Fibroblast of skin of left biceps (primary cell): ENCODE measurements at places on chromosomes 4 and X.

- peak; percentile 61 for DNase-seq
Measured at GRCh38 chr4:121139533-121140222, 24.4 kb downstream of the TNIP3 start.

- no peak for DNase-seq
Measured at GRCh38 chr4:6282314-6282771, 12.7 kb downstream of the WFS1 start.

GRCh38 chr4:119113033-119113655 lies 22.5 kb upstream of the MYOZ2 start:
- peak; percentile 81 for DNase-seq

- no peak for DNase-seq
Measured at GRCh38 chrX:95318882-95319281, 1365.8 kb upstream of the DIAPH2 start.

DNA sequence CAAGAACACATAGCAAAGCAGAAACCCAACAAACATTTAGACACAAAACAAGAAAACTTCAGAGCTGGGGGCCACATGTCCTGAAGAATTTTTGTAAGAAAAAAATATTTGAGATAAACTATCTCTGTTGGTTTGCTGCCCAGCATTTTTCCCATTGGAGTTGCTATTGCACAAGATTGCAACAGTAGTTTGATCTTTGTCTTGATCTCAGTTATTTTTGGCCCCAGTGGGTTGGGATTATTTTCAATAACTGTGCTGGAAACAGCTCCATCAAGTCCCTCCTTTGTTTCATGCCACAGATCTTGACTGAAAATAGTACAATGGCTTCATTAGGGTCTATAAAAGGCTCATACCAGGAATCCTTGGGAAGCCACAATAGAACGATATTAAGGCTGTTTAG lies 103.8 kb upstream of the RAI2 start:
- no peak for DNase-seq

DNA sequence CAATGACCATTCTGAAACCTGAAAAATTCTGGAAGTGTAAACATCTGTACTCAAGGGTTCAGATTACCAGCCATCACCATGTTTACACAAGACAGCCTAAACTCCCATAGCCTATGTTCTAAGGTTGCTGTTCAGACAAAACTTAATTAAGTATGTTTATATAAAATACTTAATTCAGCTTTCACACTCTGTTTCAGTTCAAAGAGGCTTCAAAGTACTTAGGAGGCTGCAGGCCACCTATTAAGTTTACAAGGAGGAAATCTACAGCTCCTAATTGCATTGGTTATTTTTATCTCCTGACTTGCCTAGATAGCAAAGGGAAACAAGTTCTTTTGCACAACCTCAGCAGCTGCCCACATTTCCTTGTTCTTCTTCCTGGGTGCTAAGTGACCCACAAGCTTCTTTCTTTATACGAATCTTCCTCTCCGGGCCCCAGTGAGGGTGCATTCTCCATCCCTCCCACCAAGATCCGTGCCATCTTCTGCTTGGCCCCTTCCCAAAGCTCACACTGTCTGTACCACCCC lies 2.0 kb downstream of the GAK start:
- DNase-seq, result no peak

- no peak for DNase-seq
Measured at GRCh38 chrX:39985551-39985950, 112.2 kb downstream of the BCOR start.

GRCh38 chr4:90495211-90495610 lies 368.0 kb downstream of the CCSER1 start:
- DNase-seq, result no peak

- DNase-seq, result no peak
Measured at GRCh38 chr4:20764366-20764992, 64.2 kb downstream of the PACRGL start.

DNA sequence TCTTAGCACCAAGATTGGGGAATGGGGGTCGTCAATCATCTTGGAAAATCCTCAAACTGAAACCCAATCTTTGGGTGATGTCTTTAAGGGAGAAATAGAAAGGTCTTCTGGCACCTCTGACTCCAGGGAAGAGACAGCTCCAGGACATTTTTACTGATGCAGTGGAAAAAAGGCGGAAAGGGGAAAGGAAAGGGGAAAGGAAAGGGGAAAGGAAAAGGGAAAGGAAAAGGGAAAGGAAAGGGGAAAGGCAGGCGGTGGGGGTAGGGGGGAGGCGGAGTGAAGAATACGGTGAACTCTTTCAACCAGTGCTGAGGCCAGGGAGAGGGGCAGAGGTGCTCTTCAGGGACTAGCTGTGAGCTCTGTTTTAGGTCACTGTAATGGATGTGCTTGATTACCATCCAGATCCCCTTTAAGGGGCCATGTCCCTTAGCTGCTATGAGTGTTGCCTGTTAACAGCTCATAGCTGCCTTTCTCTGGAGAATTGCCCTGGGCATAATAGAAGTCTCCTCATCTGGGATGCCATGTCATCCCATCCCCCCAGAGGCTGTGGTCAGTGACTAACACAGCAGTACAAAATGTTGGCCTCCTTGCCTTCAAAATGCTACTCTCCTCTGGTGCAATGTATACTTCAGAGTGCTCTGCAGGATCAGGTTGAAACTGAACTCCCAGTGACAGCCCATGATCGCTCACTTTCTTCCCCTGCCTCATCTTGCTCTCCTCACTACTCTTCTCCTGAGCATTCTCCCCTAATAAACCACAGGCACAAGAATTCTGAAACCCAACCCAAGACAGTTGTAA lies 92.4 kb upstream of the AP1S2 start:
- peak; percentile 47 for DNase-seq

GRCh38 chrX:11670316-11670715 lies 4.6 kb upstream of the ARHGAP6 start:
- no peak for DNase-seq

GRCh38 chrX:16903274-16904022 lies 33.3 kb upstream of the RBBP7 start:
- no peak for DNase-seq

DNA sequence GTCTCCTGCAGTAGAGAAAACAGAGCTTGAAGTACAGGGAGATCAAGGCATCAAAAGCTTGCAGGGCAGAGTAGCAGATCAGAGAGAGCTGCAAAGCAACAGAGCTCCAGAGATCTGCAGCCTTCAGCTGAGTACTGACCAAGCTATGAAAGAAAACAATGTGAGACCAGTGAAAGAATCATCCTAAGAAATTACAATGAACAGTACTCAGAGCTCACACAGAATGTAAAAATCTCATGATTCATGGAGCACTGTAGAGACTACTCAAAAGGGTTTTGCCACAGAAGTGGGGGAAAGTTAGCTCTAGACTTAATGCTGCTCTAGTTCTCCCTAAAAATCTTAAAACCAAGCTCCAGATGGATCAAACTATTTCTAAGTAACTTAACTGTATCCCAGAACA lies 80.0 kb upstream of the MAB21L2 start:
- DNase-seq, result no peak
